D721Med (cell line): ENCODE measurements at places on chromosomes 6 and 20.

- DNase-seq, result no peak
These were observed 294.4 kb downstream of the KCNQ5 start for GRCh38 chr6:72916298-72916697.

DNA sequence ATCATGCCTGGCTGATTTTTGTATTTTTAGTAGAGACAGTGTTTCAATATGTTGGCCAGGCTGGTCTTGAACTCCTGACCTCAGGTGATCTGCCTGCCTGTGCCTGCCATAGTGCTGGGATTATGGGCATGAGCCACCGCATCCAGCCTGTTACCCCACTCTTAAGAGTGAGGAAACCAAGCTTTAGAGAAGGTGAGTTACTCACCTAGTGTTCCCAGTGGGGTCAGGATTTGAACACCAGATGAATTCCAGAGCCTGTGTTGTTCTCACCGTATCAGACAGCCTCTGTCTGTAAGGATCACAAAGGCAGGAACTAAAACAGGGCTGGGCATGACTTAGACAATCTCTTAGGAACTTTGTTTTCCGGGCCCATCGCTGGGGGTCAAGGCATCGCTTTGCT, 9.4 kb upstream of the FANCE start:
- no peak for DNase-seq

- no peak for DNase-seq
These were observed 72.7 kb downstream of the IGF2R start for GRCh38 chr6:160041608-160042007.

DNA sequence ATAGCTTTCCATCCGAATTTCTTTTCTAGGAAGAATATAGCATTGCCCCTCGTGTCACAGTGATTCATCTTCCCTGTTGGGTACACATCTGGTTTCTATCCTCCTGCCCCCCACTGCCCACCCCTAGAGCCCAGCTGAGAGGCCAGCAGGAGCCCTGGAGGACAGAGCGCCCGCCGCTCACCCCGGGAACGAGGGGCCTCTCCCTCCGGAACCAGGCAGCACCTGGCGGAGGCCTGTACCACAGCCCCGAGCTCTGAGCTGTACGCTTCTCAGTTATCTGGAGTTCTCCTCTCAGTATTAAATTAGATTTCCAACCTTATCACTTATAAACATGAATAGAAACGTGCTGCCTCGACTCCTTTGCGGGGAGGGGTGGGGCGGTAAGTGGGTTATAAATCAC, 6.0 kb downstream of the ANKRD60 start:
- no peak for DNase-seq

DNA sequence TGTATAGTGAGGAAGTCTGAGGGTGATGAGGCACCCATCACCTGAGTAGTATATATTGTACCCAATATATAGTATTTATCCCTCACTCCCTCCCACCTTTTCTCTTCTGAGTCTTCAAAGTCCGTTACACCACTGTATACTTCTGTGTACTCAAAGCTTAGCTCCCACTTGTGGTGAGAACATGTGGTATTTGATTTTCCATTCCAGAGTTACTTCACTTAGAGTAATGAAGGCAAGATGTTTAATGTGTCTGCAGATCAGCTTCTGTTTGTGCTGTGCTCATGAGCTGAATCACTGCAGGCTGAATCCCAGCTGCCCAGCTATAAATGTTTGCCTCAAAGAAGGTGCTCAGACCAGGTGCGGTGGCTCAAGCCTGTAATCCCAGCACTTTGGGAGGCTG, 139.3 kb upstream of the FOXA2 start:
- no peak for DNase-seq

GRCh38 chr20:1034415-1034789, 32.3 kb upstream of the RSPO4 start:
- no peak for DNase-seq

DNA sequence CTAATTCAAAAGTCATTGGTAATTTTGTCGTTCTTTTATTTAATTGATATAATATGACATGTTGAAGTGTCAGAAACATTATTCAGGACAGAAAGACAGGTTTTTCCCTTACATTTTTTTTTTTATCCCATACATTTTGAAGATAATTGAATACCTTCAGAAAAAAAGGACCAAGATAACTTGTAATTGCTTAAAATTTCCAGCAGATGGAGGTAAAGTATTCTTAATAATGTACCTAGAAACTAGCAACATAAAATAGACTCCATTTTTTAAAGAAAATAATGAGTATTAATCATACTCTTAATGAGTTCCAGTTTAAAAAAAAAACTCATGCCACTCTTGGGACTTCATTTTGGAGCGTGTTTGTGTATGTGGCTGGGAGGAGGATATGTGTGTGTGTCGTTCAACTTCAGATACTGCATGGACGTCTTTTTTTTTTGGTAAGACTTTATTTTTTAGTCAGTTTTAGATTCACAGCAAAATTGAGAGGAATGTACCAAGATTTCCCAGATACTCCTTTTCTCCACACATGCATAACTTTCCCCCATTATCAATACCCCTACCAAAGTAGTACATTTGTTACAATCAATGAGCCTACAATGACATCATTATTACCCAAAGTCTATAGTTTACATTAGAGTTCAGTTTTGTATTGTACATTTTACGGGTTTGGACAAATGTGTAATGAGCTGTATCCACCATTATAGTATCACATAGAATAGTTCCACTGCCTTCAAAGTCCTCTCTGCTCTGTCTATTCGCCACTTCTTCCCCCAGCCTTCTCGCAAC, 79.4 kb downstream of the ROS1 start:
- DNase-seq, result no peak

DNA sequence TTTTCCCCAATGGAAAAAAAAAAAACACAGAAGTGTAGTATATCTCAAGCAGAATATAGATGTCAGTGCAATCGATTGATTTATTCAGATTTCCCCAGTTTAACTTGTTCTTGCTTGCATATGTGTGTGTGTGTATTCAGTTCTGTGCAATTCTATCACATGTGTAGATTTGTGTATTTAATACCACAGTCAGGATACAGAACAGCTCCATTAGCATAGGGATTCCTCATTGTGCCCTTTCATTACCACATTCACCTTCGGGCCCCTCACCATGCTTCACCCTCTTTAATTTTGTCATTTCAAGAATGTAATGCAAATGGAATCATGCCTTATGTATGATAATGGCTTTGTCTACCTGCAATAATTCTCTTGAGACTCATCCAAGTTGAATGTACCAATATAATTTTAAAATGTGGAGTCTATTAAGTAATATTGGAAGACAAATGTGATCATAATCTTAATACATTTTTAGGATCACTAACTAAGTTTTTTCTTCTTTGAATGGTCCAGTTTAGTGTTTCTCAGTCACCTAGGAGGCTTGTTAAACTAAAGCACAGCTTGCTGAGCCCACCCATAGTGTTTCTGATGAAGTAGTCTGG, 187.9 kb downstream of the TENT5A start:
- DNase-seq, result no peak

GRCh38 chr6:135534773-135535380, 37.3 kb upstream of the AHI1 start:
- DNase-seq, result no peak

- DNase-seq, result no peak
These were observed 120.7 kb upstream of the ADGRF1 start for GRCh38 chr6:47162793-47163192.

GRCh38 chr20:43727980-43728590, 1.3 kb upstream of the GTSF1L start:
- DNase-seq, result no peak

DNA sequence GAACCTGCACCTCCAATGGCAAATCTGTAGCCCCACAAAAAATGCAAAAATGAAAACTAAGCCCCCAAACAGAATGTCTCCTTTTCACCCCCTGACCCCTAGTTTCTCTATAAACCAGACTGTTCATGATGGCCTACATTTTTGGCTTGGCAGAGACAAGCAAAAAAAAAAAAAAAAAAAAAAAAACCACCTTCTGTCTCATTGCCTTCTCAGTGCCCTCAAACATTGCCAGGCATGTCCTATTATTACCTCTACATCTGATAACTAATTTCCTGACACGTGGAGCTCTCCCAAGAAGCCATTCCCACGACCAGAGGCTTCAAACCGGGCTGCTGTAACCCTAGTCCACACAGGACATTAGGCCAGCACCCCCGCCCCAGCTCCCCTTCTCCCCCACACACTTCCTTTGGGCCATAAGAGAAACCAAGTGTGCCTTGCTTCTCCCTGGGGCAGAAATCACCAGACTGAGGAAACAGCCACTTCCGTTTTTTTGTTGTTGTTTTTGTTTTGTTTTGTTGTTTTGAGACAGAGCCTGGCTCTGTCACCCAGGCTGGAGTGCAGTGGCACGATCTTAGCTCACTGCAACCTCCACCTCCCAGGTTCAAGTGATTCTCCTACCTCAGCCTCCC, 65.4 kb downstream of the GPR6 start:
- no peak for DNase-seq

GRCh38 chr6:90028066-90028778, 134.0 kb downstream of the GJA10 start:
- no peak for DNase-seq
